Type B pancreatic cell (in vitro differentiated cells): ENCODE measurements at places on chromosomes 11 and 22.

DNA sequence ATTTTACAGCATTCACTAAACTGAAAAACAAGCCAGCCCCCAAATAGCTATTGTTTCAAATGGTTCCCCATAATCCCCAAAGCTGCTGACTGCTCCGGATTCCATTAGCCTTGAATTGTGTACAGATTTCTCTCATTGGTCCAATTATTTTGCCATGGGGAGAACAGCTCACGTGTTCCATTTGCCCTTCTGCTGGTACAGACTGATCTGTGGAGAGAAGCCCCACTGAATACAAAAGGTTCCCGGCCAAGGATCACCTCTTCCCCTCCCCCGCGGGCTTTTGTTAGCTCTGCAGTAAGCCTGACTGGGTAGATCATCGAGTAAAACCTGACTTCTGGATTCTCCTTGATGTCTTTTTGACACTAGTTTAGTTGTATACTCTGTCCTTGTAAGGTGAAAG, 9.1 kb upstream of the MAPK8IP1 start:
- DNase-seq = no peak

DNA sequence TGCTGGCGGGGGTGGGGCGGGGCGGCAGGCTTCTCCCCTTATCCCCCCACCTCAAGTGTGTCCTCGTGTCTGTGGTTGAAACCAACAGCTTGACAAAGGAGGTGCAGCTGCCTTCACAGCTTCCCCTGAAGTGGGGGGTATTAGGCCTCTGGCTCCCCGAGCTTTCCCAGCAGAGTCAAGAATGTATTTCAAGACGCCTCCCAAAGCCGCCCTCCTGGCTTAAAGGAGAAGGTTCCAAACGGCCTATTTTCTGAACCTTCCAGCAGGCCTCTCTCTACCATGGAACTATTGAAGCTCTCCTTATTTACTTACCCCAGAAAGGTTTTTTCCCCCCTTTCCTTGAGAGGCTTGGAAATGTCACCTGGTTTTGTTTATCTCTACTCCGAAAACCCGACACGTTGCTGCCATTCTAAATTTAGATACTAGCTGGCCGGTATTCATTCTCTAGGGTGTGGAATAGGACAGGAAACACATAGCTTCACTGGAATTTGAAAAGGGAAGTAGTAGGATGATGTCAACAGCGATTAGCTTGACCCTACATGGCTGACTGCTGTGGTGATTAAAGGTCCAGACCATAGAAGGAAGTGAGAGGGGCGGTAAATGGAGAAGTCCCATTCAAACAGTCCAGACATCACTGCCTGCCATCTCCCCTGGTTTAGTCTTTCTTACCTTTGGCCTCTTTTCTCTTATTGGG, 671 bp upstream of the PICALM start:
- DNase-seq = no peak

GRCh38 chr11:61716478-61717285, 35.8 kb upstream of the MYRF start:
- no peak for DNase-seq

DNA sequence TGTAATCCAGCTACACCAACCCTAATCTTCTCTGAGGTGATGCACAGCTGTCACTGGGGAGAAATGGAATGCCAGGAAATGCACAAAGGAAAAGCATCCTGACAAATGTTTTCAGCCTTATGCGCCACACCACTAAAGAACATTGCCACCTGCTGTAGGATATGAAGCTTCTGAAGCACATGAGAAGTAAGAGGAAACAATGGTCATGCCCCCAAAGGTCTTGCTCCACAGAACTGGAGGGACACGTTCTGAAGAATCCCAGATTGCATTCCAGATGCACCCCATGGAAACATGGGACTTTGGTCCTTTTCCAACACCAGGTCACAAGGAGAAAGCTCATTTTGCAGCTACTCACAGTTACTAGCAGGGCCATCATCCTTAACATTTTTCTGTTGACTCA, 48.7 kb upstream of the ZBED5 start:
- DNase-seq = no peak

DNA sequence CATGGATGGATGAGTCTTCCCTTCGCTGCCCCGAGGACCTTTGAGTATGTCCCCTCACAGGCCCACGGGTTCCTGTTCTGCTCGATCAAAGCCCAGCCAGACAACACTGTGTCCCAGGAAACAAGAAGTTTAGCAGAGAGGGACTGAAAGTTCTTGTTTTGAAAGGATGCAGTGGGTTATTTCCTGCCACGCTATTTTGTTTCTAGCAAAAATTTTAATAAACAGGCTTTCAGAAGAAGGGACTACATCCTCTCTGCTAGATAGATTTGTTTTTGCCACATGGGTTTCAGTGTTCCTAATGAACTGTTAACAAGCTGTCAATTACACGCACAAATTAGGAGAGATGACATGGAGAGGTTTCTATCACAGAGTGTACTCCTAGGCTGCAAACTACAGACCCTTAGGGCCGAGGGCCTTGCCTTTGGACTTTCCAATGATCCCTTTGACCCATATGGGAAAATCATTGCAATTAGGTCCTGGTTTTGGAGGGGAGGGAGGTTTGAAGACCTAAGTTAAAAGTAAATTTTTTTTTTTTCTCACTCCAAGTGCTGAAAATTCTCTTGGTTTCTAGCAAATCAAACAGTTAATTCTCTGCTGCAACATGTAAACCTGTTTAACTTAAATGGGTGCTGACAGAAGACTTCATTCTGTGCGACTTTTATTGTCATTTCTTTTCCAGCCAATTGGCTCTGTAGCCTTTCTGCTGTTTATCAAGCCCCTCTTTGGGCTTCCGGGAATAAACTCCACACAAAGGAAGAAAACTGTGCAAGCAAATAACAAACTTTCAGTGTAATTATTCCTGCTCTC, 81.4 kb downstream of the RCN1 start:
- no peak for DNase-seq

GRCh38 chr11:128472128-128473089, 114.9 kb downstream of the ETS1 start:
- no peak for DNase-seq

DNA sequence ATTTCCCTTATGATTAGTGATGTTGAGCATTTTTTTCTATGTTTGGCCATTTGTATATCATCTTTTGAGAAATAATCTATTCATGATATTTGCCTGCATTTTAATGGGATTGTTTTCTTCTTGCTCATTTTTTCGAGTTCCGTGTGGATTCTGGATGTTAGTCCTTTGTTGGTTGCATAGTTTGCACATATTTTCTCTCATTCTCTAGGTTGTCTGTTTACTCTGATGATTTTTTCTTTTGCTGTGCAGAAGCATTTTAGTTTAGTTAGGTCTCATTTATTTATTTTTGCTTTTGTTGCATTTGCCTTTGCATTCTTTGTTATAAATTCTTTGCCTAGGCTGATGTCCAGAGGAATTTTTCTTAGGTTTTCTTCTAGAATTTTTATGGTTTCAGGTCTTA, 87.3 kb downstream of the METTL15 start:
- no peak for DNase-seq

DNA sequence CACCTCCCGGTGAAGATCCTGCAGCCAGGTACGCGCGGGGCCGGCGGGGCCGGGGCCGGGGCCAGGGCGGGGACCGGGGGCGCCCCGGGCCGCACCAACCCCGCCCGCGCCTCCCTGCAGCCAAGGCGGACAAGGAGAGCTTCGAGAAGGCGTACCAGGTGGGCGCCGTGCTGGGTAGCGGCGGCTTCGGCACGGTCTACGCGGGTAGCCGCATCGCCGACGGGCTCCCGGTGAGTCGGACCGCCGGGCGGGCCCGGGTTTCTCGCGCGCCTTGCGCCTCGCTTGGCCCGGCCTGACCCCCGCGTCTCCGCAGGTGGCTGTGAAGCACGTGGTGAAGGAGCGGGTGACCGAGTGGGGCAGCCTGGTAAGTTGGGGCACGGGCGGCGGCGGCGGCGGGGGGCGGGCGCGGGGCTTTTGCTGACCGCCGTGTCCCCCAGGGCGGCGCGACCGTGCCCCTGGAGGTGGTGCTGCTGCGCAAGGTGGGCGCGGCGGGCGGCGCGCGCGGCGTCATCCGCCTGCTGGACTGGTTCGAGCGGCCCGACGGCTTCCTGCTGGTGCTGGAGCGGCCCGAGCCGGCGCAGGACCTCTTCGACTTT, 531 bp downstream of the PIM3 start:
- DNase-seq = no peak

- no peak for DNase-seq
Observed at GRCh38 chr11:95641495-95641894, 148.1 kb downstream of the FAM76B start.

DNA sequence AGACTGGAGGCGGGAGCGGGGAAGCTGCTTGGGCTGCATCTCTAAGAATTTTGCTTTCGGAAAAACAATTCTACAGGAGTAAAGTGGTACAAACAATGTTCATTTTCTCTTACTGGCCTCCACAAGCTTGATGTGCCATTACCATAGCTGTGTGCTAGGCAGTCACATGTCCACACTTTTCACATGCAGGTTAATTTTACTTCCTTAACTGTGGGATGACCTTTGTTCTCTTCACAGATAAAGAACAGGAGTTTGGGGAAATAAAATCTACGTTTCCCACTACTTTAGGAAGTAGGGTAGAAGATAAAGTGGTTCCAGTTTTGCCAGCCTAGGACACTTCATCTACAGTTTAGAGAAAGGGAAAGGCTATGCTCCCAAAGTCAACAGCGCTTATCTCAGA, 327.2 kb upstream of the NARS2 start:
- no peak for DNase-seq

- no peak for DNase-seq
Observed at GRCh38 chr11:117409511-117409910, 81.9 kb downstream of the CEP164 start.

GRCh38 chr11:13222285-13222684, 55.3 kb upstream of the BMAL1 start:
- DNase-seq = no peak

DNA sequence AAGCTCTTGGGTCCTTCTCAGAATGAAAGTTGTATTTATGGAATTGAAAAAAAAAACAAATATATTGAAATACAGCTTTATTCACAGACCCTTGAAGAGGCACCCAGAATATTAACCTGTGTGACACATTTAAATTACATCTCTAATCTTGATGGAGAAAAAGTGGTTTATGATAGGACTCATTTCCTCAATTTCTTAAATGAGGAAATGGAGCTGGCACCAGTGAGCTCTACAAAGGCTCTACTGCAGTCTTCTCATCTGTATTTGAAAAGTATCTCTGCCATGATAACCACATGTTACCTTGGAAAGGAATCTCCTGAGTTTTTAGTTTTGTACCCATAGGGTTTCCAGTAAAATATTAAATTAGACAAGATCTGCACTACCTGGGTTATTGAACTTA, 186.5 kb downstream of the HIPK3 start:
- no peak for DNase-seq

- no peak for DNase-seq
Observed at GRCh38 chr11:44914105-44914504, 36.6 kb downstream of the TP53I11 start.

- no peak for DNase-seq
Observed at GRCh38 chr11:34940026-34940677, 23.7 kb downstream of the PDHX start.

DNA sequence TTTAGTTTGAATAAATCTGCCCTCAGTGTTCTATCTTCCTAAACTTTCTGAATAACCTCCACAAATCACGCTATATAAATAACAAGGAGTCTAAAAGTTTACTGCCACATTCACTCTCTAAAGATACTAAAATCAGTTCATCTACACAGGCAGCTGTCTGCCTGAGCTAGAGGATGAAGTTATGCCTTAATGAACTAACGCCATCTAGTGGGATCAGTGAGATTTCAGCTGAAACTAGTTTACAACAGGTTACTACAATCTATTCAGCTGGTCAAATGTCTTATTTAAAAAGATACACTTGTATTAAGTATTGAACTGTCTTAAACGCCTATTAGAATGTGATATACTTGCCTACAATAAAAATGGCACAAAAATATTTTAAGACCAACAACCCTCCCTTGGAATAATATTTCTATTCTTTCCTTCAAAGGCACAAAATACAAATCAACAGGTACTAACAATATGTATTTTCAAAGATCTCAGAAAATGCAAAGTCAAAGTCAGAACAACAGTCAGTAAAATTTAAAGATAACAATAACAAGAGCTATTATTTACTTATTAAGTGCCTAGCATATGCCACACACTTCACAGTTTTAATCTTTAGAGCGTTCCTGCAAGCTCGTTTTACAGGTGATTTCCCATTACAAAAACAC, 84.1 kb downstream of the LARGE2 start:
- DNase-seq = no peak

DNA sequence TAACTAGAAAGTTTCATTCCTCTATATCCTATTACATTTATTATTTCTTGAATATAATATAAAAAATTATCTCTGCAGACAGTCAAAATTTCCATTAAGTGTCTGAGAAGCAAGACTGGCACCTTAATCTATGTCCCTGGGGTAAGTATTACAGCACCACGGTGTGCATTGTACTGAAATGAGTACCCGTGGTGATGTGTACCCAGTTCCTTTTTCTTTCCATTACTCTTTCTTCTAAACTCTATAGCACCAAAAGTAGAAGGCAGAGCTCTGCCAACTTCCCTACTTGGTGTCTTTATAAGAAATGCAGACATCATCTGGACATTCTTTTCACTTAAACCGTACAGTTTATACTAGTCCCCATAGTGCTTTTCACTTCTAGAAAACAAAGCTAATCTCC, 161.7 kb downstream of the GUCY1A2 start:
- no peak for DNase-seq

- no peak for DNase-seq
Observed at GRCh38 chr11:1641096-1641495, 11.5 kb downstream of the KRTAP5-5 start.

DNA sequence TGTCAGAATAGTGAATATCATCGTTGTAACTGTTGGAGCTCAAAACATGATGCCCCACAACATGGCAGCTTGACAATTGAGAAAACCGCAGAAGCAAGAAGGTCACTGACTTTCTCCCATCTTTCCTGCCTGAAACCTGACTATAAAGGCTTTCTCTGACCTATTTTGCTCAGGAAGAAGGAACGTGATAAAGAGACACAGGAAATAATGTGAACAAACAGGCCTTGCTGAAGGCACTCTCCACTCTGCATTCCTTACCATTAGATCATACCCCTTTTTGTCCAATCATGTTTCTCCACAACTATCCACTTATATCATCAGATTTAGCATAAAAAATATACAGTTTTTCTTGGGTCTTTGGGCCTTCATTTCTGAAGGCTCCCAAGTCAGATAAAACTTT, 916.8 kb downstream of the METTL15 start:
- no peak for DNase-seq

GRCh38 chr11:106447631-106448191, 370.2 kb downstream of the AASDHPPT start:
- no peak for DNase-seq

DNA sequence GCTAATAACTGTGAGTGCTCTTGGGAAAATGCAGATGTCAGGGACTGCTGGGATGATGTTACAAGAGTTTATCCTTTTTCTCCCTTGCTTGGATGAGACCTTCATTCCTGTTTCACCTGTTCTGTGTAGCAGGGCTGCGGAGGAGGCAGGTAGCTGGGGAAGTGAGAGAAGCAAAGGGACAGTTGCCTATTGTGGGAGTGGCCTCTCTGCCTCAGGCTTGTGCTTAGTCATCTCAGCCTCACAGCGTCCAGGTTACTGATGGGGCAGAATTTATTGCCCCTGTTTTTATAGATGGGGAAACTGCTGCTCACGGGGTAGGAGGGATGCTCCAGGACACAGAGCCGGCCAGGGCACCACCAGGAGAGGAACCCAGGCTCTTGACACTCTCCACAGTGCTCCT, 1.7 kb downstream of the STX3 start:
- DNase-seq = no peak

- no peak for DNase-seq
Observed at GRCh38 chr11:71182791-71183677, 69.3 kb downstream of the SHANK2 start.

- no peak for DNase-seq
Observed at GRCh38 chr11:15829312-15829711, 527.0 kb downstream of the SOX6 start.

GRCh38 chr11:120078397-120078796, 59.5 kb downstream of the TRIM29 start:
- no peak for DNase-seq
